ENCODE measurements at places on chromosomes 11 and 22.

- no peak for DNase-seq
Observed at GRCh38 chr11:1238767-1239595, 16.1 kb downstream of the MUC5B start.

DNA sequence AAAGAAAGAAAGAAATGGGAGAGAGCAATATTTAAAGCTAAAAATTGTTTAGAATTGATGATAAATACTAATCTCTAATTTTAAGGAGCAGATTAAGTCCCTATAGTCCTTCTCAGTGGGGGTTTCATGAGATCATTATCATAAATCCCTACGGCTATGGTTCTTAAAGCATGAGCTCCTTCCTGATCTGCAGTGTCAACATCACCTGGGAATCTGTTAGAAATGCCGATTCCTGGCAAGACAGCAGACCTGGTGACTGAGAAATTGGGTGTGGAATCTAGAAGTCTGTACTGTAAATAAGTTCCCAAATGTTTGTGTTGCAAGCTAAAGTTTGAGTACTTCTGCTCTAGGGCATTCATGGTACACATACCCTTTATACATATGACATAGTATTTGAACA is 12.6 kb downstream of the HIKESHI start:
- no peak for DNase-seq

DNA sequence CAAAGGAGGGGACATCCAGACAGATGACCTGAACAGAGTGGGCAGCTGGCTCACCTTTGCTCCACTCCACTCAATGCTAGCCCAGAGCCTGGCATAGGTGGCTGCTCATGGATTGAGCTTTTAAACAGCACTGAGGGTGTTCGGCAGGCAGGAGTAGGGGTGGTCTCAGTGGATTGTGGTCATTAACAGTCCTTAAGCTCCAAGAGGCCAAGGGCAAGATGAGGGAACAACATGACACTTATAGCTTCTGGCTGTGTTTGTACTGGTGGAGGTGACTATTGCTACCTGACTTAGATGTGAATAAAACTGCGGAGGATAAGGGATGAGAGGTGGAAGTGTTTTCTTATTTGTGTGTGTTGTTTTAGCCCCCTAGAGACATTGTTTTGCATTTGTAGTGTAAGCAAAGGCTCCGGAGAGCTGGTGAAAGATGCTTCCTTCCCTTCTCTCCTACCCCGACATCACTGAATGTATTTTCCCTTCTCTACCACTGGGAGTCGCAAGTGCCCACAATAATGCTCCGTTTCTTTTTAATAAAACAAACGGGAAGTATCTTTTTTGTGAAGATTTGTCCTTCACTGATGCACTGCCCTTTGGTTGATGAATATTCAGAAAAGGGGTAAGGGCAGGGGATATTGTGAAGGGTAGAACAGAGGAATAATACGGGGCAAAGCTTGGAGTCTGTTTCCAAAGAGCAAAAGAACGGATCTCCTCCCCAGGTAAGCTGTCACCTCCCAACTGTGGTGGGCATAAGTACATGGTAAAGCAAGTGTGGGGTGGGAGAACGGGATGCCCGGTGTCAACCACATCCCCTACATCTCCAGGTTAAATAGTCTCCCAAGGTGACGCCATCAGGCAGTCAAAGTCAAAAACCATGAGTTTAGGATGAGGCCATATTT is 27.5 kb upstream of the MTNR1B start:
- no peak for DNase-seq

DNA sequence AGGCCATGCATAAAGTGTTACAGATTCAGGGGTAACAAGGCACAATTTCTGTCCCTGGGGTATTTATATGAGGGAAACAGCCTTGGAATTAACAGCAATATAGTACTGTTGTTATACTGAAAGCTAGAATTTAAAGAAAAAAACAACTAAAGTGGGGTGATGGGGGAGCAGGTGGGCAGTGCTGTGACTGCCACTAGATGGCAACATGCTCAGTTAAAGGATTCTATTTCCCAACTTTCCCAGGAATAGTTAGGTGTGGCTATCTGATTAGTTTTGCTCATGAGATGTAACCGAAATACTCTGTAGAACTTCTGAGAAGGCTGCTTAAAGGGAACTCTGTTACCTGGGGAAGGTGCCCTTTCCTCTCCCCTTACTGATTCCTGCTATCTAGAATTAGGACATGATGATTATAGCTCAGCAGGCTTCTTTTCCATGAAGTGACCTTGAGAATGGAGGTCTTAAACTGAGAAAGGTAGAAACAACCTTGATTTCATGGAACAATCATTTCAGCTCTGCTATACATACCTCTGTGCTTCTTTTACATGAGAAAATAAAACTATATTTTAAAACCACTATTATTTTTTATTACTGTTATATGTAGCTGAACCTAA is 102.6 kb downstream of the RELT start:
- DNase-seq = no peak

DNA sequence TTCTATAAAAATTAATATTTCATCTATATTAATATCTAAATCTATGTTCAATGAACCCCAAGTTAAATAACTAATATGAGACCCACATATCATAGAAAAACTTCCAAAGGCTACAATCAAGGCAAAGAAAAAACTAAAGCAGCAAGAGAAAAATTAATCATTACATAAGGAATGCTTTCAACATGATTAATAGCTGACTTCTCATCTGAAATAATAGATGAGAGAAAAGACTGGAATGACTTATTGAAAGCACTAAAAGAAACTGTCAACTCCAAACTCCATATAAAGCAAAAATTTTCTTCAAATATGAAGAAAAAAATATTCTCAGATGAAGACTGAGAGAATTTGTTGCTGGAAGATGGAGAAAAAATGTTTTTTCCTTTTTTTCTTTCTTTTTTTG is 13.0 kb downstream of the TRIM5 start:
- no peak for DNase-seq

All from effector CD4-positive, alpha-beta T cell (primary cell).